Stimulated activated CD4-positive, alpha-beta T cell treated with anti-CD3 and anti-CD28 coated beads, TNF-alpha, amount 100 ng/mL, for 48 hours (primary cell): ENCODE measurements at places on chromosomes 11 and 22.

- no peak for DNase-seq
Measured at GRCh38 chr11:73963861-73964260, 13.0 kb downstream of the DNAJB13 start.

DNA sequence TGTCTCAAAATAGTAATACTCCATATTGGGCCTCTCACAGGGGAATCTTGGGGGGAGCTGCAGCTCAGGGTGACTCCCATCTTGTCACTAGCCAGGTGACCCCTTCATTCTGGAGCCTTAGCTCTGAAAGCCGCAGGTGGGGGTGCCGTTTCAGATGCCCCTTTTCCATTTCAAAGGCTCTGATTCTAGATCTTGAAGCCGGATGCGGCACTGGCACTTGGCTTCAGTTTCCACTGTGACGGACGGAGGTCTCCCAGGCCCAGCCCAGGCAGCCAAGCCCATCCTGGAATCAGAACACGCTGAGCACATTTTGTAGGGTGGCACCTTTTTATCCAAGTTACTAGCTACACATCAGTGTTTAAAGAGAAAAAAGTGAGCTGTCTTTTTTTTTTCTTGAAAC is 6.4 kb downstream of the BIK start:
- DNase-seq: no peak

GRCh38 chr11:102488208-102488607 is 35.6 kb upstream of the TMEM123 start:
- no peak for DNase-seq

DNA sequence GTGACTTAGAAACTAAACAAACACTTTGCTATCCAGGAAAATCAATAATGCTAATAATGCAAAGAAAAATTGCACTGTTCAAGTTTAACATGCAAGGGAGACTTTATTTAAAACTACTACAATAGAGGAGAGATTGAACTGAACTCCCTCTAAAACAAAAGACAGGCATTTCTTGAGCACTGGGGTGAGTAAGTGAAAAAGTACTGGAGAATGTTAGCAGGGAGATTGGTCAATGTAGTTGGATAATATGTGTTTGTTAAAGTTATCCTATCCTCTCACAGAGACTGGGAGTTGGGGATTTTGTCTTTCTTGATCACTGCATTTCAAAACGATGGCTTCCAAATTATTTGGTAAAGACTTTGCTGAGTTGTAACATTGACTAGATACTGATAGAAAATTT is 77.6 kb downstream of the LUZP2 start:
- DNase-seq: no peak

DNA sequence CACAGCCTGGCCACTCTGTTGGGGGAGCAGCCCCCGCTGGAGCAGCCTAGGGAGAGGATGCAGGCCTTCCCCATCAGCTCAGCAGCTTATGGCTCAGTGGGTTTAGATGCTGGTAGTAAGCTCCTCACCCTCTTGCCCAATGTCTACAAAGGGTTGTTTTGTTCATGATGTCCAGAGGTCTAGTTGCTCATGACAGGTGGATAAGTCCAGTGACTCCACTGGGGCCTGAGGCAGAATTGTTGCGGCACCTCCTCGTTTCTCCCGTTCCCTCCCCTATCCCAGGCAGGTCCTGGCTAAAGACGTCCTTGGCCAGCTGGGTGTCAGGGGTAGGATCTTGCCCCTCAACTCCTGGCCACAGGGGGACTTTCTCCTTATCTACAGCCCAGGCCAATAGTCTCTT is 233.5 kb upstream of the B3GAT1 start:
- DNase-seq: no peak

DNA sequence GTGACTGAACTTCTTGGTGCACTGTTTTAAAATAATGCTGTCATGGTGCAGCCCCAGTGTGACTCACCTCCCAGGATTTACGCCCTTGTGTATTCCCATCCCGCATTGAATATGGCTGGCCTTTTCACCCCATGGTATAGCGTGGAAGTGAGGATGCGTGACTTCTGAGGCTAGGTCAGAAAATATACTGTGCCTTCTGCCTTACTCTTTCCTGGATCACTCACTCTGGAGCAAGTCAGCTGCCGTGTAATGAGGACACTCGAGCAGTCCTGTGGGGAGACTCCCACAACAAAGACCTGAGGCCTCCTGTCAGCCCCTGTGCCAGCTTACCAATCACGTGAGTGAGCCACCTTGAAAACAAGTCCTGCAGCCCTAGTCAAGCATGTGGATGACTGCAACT is 471.9 kb upstream of the KIRREL3 start:
- DNase-seq: no peak

- DNase-seq: no peak
Measured at GRCh38 chr22:22938672-22939587, 51.3 kb downstream of the IGLL5 start.

- DNase-seq: no peak
Measured at GRCh38 chr22:44272401-44272771, 40.4 kb downstream of the SHISAL1 start.

- DNase-seq: no peak
Measured at GRCh38 chr11:110501428-110501827, 71.7 kb downstream of the FDX1 start.

- DNase-seq: no peak
Measured at GRCh38 chr22:49351761-49352227, 475.9 kb downstream of the BRD1 start.

DNA sequence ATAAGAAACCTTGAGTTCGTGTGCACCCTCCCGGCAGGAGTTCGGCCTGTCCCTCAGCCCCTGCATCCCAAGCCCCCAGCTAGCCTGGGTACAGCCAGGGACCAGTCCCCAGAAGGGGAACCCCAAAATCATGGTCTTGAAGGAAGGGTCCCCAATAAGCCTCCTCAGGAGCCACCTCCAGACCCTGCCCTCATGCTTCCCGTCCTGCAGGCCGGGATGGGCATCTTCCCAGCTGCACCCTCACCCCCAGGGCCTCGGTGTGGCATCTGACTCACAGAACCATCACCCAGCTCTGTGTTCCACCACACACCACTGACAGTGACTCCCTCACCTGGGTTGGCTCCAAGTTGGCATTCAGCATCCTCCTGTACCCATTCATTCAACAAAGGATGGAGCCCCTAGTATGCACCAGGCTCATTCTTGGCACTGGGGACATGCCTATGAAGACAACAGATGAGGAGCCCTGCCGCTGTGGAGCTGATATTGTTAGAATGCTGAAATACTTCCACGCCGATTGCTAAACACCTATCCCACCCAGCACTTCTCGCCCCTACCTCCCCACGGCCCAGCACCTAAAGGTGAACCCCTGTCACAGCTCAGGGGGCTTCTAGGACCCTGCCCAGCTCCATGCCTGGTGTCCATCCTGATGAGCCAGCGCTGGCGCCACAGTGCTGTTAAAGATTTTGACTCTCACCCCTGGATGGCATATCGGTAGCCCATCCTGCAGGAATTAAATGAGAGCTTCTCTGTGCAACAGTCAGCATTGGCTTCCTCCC is 77.8 kb downstream of the BUD13 start:
- DNase-seq: no peak

GRCh38 chr11:72793425-72794367 is at the start of gene STARD10:
TSS of gene STARD10 (minus strand) at chr11:72794047. CDS start at chr11:72781181, 12,866 bp downstream.
- peak; percentile 89 for DNase-seq

GRCh38 chr11:78350091-78350645 is 67.5 kb downstream of the GAB2 start:
- DNase-seq: no peak

GRCh38 chr11:117361432-117361831 is 33.8 kb downstream of the CEP164 start:
- DNase-seq: no peak

DNA sequence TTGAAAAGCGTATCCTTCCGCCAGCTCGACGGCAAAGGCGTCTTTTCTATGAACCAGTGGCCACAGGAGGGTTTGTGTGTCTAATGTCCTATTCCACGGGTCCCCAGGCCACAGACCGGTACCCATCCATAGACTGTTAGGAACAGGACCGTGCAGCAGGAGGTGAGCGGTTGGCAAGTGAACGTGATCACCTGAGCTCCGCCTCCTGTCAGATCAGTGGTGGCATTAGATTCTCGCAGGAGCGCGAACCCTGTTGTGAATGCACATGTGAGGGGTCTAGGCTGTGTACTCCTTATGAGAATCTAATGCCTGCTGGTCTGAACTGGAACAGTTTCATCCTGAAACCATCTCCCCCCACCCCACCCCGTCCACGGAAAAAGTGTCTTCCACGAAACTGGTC is 62.7 kb upstream of the KCNQ1OT1 start:
- no peak for DNase-seq

DNA sequence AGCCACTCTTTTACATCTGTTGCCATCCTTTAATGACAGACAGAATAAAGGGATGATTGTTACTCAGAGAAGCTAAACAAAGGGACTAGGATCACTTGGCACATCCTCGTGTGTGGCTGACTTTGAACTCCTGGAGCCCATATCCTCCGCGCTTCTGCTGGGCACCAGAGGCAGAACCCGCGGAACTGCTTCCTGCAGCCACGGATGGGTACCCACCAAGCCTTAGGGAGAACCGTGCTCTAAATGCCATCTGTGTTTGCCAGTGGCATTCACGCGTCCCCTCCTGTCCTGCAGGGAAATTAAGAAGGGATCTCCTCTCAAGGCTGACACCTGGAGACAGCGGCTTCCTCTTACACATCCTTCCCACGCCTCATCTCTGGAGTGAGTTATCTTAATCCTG is 294.4 kb downstream of the NTM start:
- DNase-seq: no peak

GRCh38 chr22:38506118-38506962 is at the start of gene DDX17:
TSS of gene DDX17 (minus strand) at chr22:38506311.
- peak; percentile 90 for DNase-seq

- DNase-seq: peak; percentile 91
Measured at GRCh38 chr11:2305140-2305778, 3.4 kb downstream of the TSPAN32 start.

GRCh38 chr11:60175860-60176275 is 7.0 kb downstream of the MS4A6A start:
- DNase-seq: no peak

DNA sequence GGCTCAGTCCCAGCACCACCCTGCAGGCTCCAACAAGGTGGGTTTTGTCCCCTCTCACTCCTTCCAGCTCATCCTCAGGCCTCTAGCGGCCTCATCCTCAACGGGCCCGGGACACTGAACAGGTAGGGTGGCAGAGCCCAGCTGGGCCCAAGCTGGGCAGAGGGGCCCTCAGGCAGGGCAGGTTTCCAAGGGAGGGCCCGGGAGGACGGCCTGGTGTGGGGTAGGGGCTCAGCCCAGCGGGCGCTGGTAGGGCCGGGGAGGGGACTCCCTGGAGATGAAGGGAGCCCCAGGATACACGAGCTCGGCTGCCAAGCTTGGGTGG is 2.5 kb upstream of the IFITM10 start:
- no peak for DNase-seq

DNA sequence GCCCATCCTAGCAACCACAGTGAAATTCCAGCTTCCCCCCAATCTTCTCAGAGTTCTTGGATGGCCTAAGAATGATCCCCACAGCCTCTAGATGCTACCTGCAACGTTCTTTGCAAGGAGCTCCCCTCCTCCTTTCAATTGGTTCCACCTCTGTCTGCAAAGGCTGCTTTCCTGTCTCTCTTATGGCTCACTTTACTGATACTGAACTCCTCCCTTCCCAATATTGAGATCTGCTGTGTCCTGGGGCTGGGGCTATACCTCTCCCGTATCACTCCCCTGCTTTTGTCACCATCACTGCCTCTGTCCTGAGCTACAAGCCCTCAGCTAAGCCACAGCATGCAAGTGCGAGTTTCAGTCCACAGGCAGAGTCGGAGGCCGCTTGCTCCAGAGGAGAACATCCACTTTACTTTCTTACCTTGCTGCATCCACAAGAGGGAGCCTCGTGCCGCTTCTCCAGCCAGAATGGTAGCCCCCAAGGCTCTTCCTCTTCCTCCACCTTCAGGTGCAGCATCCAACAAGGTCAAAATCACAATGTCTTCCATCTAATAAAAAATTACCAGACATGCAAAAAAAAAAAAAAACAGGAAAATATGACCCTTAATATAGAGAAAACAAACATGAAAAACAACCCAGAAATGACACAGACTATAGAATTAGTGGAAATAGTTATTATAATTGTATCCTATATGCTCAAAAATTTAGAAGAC is 48.6 kb upstream of the TMEM45B start:
- peak; percentile 3 for DNase-seq

DNA sequence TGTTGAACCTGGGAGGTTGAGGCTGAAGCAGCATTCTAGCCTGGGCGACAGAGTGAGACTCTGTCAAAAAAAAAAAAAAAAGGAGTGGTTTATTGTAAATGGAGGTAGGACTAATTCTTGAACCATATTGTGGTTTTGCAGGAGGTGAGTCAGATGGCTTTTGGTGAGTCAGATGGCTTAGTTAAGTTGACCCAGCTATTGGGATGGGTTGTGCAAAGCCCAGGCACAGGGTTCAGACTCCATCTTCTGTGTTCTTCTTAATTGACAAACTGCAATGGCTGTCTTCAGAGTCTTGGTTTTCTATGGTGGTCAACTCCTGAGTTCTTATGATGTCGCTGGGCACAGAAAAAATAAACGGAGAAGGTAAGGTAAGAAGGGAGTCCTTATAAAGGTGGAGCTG is 182.7 kb downstream of the ADAMTS15 start:
- DNase-seq: no peak

DNA sequence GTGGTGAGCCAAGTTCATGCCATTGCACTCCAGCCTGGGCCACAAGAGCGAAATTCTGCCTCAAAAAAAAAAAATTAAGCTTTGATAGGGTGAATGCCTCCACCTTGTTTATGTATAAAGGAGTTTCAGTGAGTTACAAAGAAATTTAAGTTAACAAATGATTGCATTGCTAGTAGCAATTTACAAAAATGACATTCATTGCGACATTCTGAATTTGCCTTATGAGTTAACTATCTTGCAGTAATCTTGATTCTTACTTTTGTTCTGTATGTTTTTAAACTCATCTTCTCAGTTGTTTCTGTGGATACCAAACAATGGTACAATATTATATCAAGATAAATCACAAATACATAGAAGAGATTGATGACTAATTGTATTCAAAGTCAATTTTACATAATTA is 207.0 kb downstream of the DDX10 start:
- no peak for DNase-seq

DNA sequence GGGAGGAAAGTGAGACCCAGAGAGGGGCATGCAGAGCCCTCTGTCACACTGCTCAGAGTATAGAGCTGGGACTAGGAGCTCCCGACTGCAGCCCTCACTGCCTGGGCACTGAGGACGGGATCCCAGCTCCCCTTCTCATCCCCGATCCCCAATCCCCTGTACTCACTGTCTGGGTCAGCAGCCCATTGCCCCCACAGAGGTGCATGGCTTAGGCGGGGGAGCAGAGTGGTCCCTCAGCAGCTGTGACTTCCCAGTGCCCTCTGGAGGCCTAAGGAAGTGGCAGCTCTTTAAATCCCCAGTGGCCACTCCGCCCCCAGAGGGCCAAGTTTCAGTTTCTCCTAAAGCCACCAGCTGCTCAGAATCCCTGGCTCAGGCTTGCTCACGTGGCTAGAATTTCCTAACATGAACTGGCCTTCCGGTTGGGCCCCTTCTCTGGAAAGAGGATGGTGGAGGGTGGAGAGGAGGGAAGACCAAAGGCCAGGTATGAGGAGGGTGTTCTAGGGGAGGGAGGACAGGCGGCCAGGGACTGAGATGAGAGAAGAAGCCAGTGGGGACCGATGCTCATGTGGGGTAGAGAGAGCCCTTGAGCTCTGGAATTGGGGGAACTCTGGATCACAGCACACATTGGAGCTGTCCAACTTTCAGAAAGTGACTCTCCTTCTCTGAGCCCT is at the start of gene BATF2:
Gene BATF2 (minus strand): TSS at position 262 of the 671 bp plus-strand sequence. CDS start 57 bp downstream, at position 205.
- DNase-seq: no peak

GRCh38 chr11:13576995-13577394 is 81.2 kb upstream of the PTH start:
- DNase-seq: no peak

- no peak for DNase-seq
Measured at GRCh38 chr11:64859542-64860414, 15.3 kb upstream of the CDC42BPG start.
